ENCODE measurements at places on chromosomes 7 and 10.
A peak's percentile ranks its signal among the peaks of the same experiment; 100 is the strongest.

DNA sequence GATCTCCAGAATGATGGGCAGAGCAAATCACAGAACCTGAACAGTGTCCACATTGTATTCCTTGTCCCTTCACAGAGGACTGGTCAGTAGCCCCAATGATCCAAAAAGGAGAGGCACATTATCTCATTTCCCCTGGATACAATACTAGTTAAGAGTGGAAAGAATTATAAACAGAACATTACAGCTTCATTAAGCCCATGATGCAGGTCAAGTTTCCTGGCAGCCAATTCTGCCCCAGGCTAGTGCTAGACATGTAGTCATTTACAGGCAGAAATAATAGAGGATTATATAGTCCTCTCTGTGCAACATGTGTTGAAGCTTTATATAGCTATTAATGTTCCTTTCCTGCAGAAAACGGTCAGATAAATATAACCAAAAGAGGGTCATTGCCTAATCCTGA, 124.3 kb upstream of the WNT16 start:
- no peak overlapping the region for H3K27ac ChIP-seq
- no peak for DNase-seq
- H3K4me1 ChIP-seq, result peaks cover 42% of the 10 kb centered on the region
- no peaks in the 10 kb centered on the region for H3K27me3 ChIP-seq
- H3K4me3 ChIP-seq, result no peak overlapping the region

DNA sequence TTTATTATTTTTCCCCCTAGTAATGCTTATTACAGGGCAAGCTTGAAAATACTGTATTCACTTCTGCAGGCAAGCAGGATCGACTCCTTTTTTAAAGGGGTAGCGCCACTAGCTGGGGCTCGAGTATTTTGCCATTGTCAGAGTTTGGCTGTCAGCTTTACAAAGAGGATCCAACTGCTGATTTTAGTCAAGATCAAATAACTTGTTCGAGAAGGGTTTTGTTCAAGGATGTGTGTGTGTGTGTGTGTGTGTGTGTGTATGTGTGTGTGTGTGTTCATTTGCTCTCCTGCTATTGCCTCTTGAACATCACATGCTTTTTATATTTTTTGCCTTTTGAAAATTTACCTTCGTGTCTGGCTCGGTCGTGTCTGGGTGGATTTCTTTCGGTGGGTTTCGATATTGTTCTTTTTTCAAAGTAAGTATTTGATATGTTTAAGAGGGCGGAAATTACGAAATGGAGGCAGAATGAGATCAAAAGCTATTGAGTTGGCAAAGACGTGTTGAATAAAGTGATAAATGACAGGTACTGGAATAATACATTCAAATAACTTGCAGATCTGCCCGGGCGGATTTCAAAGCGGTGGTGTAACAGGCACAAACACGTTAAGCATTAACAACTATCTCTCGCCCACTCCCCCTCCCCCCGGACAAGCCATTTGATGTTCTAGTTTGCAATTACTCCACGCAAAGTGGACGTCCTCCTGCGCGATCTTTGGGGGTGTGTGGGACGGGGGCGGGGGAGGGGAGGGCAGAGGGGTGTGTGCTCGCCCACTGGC, 1.1 kb downstream of the ARID5B start:
- H3K4me1 ChIP-seq, result peaks cover 53% of the 10 kb centered on the region
- peak; percentile 20 for DNase-seq
- peak overlapping the region; percentile 97 for H3K4me3 ChIP-seq
- H3K27ac ChIP-seq, result peak overlapping the region; percentile 98
- H3K36me3 ChIP-seq, result peaks cover 34% of the 10 kb centered on the region

DNA sequence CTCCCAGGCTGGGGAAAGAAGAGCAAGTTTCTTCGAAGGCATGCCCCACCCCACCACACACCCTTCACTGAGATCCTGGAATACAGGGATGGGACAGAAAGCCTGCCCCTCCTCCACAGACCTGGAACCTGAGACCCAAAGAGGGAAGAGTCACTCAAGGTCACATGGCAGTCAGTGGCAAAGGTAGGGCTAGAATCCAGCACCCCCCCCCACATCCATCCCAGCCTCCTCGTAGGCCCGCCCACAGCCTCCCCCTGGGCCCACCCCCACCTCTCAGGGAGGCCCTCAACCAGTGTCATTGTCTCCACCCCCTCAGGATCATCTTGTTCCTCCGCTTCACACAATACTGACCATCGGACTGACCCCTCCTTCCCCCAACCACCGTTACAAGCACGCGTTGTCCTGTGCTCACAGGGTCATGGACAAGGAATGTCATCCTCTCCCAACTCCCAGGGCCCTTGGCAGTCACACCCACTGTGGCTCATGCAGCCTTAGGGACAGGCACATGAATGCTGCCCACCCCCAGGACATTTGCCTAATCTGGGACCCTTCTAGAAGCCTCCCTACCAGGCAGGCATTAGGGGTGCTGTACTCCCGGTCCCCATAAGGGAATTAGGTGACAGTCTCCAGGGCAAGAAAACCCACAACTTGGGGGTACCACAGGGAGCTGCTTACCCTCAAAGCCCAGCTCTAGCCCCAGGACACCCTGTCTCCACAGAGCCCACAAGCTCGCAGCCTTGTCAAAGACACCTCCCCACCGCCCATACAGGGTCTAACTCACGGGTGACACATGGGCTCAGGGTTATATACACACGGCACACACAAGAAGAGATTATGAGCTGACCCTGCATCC, 1.4 kb downstream of the KCNH2 start:
- H3K4me3 ChIP-seq, result peak overlapping the region; percentile 74
- H3K27ac ChIP-seq, result no peak overlapping the region
- peaks cover 35% of the 10 kb centered on the region for H3K27me3 ChIP-seq
- peaks cover 43% of the 10 kb centered on the region for H3K4me1 ChIP-seq
- H3K36me3 ChIP-seq, result no peaks in the 10 kb centered on the region

DNA sequence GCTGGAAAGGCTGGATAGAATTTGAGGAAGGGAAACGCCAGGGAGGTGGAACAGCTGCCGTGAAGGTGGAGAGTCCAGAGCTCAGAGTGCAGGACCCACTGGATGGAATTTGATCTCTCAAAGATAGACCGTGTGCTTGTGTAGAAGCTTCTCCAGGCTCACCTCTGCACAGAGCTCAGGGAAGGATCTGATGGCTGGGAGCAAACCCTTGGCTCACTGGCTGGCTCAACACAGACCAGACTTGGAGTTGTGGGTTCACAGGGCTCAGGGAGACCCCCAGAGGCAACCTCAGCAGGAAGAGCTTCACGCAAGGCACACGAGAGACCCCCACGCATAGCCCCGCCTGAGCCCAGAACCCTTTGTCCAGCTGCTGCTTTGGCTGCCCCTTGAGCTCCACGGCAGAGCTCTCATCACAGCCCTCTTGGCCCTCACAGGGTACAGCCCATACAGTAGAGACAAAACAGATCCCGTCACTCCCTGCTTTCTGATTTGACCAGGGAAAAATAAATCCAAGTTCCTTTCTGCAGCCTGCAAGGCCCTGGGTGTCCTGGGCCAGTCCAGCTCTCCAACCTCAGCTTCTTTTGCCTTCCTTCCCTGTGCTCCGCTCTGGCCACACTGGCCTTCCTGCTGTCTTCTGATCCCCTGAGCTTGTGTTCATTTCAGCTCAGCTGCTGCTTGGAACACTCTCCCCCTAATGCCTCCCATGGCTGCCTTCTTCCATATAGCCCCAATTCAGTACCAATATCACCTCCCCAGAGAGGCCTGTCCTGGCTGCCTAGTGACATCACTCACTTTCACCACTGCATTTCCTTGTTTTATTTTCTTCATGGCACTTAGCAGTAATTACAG, 26.3 kb downstream of the GHRHR start:
- no peaks in the 10 kb centered on the region for H3K36me3 ChIP-seq
- H3K4me1 ChIP-seq, result no peaks in the 10 kb centered on the region
- DNase-seq, result no peak
- H3K4me3 ChIP-seq, result no peak overlapping the region
- H3K27ac ChIP-seq, result no peak overlapping the region
